ENCODE measurements at places on chromosomes 13 and 19.

DNA sequence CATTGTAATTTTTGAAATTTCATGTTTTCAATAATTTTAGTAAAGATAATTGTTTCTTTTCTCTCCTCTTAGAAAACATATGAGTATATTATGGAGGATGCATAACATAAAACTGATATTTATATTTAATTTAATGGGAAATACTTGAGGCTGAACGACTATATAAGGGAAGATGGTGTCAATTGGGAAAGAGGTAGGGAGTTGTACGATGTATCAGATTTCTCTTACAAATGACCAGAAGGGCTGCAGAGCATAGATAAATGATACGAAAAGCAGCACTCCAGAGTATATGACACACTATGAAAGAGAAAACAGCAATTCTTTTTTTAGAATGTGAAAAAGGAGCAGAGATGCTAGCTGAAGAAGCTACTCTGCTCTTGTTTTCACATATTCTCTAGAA is 1308.0 kb upstream of the MIR17HG start:
- DNase-seq: no peak

GRCh38 chr13:56412856-56413255 is 727.9 kb upstream of the PRR20A start:
- DNase-seq: no peak

GRCh38 chr13:112996671-112997091 is 27.7 kb downstream of the MCF2L start:
- DNase-seq: no peak

GRCh38 chr13:44969551-44970484 is 19.5 kb downstream of the NUFIP1 start:
- DNase-seq: peak; percentile 57

DNA sequence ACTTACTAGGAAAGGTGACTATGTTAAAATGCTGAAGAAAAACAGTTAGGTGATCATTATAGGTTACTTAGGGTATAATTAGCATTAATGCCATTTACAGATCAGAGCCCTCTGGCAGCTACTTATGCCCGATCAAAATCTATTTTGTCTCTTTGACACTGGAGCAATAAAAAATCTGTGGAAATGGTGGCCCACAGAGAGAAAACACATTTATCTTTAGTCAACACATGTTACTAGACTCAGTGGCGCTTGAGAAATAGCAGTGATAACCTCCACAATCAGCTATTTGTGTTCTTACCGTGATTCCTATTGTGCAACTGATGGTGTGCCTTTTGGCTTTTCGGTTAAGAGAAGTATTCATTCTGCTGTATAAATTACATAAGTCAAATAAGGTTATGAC is 1519.6 kb downstream of the PCDH9 start:
- DNase-seq: no peak

Data from COR-L47 (cell line).